GDM1 (cell line): ENCODE measurements at places on chromosomes 5 and 9.

- peak; percentile 74 for DNase-seq
Observed at GRCh38 chr9:82247318-82247717, 258.7 kb downstream of the SPATA31D1 start.

- DNase-seq: no peak
Observed at GRCh38 chr5:126615286-126615685, 14.5 kb downstream of the PHAX start.

GRCh38 chr9:101848485-101848919 is 110.1 kb upstream of the GRIN3A start:
- DNase-seq: no peak

DNA sequence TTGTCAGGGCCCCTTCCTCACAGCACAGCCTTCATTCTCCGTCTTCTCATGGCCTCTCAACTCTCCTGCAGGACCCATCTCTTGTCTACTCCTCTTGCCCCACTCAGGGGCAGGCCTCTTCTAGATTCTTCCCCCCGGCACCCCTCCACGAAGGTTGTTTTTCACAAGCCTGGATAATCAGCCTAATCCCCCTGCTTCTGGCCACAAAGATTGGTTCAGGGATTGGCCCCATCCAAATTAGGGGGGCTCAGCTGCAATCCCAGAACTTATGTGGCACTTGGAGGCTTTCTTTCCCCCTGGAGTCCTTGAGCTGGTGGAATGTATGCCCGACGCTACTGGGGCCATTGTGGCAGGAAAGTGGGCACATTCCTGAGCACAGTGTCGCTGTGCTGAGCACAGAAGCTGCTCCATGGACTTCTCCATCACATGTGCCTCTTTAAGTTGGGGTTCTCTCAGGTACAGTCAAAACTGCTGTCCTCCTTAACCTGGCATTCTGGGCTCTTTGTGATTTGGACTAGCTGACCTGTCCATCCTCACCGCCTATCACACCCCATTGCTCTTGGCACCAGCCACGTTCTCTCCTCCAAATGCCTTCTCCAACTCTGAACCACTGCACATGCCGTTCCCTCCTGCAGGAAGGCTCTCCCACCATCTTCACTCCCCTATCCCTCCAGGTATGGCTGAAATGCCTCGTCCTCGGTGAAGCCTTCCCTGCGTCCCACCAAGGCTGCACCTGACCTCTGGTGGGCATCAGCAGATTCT is 66.8 kb upstream of the RNF130 start:
- no peak for DNase-seq

GRCh38 chr9:131396626-131397025 is 2.7 kb downstream of the PRRC2B start:
- no peak for DNase-seq

GRCh38 chr5:137379555-137380286 is 119.4 kb downstream of the SPOCK1 start:
- DNase-seq: no peak

DNA sequence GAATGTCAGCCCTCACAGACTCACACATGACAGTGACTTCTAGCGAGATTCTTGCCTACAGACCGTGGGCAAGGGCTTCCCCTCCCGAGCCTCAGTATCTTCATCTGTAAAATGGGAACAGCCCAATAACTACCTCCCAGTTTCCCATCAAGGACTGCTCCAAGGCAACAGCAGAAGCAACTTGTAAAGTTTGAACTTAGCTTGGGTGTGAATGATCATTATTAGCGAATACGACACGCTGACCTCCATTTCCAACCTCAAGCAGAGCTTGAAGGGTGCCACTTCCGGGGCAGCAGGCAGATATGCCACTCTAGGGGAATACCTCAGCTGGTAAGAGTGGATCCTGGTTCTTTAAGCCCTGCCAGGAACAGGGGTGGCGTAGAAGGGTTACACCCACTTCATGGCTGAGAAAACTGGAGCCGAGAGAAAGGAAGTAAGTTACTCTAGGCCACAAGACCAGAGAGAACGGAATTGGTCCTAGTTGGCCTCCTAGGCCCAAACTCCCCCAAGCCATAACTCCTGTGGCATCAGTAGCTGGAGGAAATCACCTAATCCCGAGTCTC is 2.0 kb downstream of the RNF44 start:
- DNase-seq: peak; percentile 54

DNA sequence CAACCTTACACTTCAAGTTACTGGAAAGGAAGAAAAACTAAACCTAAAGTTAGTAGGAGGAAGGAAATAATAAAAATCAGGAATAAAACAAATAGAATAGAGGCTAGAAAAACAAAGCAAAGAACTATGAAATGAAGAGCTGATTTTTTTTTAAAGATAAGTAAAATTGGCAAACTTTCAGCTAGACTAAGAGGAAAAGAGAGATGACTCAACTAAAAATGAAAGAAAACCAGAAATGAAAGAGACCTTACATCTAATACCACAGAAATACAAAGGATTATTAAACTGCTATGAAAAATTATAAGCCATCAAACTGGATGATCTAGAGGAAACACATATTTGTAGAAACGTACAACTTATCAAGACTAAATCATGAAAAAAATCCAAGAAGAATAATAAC is 60.0 kb downstream of the PRRC1 start:
- no peak for DNase-seq

DNA sequence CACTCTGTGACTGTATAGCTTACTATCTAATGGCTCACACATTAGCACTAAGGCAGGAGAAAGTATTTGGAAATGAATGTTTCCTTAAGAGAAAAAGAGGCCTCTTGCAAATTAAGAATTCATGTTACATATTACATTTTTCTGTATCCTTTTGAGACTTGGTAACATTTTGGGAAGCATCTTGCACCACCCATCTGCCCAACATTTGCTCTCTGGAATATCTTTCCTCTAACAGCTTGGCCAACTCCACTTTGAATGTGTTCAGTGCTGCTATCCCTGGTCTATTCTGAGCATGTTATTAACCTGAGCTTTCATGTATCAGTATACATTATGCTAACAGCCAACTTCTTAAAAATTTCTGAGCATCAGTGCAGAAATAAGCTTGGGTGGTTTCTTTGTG is 27.2 kb downstream of the MFAP3 start:
- no peak for DNase-seq

DNA sequence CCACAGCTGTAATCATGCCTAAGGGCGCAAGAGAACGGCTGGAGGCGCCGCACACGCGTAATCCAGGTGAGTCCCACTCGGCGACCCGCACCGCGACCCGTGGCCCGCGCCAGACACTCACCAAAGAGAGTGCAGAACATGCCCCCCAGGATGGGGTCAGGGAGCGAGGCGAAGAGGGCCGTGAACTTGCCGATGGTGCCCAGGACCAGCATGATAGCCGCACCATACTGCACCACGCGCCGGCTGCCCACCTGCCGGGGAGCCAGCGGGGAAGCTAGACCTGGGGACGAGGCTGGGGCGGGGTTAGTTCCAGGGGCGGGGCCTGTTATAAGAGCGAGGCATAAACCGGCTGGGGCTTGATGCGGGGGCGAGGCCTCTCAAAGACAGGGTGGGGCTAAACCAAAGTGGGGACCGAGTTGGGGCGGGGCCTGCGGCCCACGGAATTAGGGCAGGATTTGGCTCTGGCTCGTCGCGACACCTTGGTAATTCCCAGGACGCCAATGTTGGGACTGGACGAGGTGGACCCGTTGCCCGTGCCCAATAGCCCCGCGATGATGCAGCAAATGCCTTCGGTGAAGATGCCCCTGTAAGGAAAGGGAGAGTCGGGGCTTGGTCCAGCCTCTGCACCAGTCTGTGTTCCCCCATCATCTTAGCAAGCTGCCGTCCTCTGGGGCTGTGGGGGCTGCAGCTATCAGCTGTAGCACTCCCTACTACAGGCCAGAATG is 4.8 kb downstream of the SLC23A1 start:
- DNase-seq: no peak

DNA sequence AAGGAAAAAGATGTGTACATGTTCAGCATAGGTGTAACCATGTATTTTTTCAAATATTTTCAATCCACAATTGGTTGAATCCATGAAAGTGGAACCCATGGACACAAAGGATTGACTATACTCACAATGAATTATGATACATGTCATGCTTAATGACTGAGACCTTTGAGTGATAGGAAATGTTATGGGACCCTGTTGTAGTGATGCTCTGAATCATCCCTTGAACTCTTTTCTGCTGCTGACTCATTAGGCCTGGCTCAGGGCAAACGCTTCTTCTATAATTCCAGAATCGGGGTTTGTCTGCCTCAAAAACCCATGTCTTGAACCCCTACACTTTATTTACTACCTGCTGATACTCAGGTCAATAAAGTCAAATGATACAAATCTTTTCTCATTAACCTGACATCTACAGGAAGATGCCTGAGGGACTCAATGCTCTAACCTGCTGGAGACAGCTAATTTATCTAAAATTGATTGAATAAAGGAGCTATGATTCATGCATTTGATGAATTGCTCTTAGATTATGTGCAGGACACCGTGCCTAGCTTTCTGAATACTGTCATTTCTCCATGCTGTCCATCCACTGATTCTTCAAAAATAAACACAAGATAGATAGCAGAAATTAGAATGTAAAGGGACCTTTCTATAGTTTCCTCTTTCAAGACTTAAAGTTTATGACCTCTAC is 260.1 kb downstream of the PRELID2 start:
- DNase-seq: no peak

- no peak for DNase-seq
Observed at GRCh38 chr9:101336091-101336490, 48.7 kb downstream of the BAAT start.

DNA sequence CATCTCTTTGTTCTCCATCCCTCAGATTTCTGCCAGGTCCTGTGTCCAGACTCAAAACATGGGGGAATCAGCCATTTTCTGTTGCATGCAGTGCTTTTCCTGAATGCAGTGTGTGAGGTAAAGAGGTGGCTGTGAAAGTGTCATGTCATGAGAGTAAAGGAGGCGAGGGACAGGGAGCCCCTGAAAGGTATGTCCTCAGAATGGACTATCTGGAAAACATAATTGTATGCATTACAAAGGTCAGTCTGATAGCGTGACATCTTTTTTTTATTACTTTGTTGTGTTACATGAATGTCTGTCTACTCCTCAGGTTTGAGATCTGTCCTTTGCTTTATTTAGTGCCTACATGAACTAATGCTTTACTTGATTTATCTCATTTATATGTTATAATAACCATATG is 239.1 kb downstream of the MAN2A1 start:
- no peak for DNase-seq

GRCh38 chr9:83596899-83597504 is 25.9 kb upstream of the IDNK start:
- no peak for DNase-seq

DNA sequence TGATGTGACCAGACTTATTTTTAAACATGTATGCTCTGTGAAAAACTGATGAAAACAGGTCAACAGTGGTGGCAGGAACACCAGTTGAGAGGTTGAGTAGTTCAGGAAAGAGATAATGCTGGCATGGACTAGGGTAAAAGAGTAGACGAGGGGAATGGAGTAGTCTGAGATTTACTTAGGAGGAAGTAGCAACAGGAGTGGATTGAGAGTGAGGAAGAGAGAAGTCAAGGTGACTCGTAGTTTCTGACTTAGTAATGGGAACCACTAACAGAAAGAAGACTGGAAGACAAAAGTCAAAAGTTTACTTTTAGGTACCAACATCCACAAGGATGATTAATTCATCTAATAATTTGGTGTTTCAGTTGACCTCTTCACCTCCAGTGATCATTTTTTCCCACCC is 3.6 kb downstream of the SRA1 start:
- peak; percentile 0 for DNase-seq

GRCh38 chr5:150860246-150860821 is 14.0 kb downstream of the IRGM start:
- no peak for DNase-seq

DNA sequence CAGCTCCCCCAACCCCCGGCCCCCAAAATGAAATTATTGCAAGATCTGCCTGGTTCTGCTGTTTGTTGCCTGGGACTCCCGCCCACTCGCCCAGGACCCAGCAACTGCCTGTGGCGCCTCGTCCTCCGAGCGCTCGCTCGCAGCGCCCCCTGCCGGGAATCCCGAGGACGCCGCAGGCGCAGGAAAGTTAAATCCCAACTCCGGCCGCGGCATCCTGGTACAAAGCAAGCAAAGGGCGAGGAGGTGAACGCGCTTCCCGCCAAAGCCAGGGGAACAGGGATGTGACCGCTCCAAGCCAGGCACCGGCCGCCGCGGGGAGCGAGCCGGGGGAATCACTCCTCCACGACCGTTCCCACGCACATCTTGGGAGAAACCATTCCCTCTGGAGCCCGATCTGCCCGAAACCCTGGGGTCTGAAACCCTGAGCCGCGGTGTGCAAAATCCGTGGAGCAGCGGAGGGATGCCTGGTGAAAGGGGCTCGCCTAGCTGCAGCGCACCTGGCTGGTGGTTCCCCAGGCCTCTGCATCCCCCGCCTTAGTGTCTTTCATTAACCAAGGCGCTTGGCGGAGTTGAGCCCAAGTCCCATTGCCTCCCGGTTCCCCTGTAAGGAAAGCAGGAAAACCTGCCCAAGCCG is 1.3 kb downstream of the SEMA5A start:
- no peak for DNase-seq

- no peak for DNase-seq
Observed at GRCh38 chr5:130974021-130974683, 190.9 kb downstream of the HINT1 start.

DNA sequence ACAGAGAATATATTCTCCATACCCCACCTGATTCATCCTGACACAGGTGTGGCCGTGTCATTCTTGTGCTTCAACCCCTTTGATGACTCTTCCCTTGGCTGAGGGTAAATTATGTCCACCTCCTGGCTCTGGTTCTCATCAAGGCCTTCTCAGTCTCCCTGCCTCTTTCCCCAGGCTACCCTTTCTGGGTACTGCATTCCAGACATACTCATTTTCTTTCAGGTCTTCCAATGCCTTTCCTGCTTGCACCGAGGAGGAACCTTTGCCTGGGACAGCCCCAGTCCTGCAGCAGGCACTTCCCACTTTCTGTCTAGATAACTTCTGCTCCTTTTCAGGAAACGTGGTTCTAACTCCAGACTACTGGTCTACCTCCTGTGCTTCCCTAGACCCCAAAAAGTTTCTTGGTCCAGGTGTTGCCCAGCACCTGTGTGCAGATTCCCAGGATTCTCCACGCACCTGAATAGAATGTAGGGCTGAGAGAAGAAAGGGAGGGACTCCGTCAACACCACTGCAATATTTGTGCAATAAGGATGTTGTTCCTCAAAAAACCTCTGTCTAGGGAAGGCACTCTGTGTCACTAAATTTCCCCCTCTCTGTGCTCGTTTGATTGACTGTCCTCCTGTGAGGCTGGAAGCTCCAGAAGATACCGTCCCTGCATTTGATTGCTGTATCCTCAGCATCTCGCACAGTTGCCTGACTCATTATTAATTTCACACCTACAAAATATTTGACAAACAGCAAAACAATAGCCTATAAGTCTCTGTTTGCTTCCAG is 255.4 kb upstream of the NFIL3 start:
- DNase-seq: no peak
